ENCODE measurements at places on chromosomes 2 and 18.

DNA sequence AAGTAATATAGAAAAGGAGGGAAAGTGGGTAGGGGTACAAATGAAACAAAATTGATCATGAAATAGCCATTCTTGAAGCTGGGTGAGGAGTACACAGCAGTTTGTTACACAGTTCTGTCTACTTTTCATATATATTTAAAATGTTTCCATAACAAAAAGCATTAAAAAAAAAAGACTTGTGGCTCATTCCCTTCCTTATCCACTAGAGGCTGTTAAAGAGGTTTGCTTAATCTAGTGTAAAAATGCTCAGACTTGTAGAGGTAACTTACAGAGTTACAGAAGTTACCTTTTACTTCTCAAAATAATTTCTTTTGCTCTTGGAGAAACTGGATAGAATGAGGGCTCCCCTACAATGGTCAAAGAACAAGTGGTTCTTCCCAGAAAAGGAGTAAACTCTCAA, 8.1 kb upstream of the WIPF1 start:
- DNase-seq = no peak

DNA sequence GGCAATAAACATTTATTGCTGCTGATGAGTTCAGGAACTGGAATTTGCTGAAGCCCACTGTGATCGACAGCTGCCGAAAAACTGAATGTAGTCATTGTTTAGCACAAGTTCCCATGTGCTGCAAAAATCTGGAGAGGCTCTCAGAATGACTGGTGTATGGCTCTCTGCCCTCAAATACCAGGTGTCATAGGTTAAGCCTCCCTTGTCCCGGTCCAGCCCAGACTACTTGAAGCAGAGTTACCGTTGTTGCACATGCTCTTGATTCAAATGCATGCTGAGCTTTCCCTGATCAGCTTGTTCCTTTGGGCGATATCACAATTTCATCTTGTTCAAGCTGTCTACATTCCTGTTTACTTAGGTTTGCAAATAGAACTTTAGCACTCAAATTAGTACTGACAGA, 625.2 kb downstream of the CPS1 start:
- no peak for DNase-seq

- peak; percentile 51 for DNase-seq
Measured at GRCh38 chr2:150487537-150488429, at the start of gene RND3. RND3 (minus strand) TSS chr2:150487667; CDS start chr2:150487417, 250 bp downstream.

- no peak for DNase-seq
Measured at GRCh38 chr2:205022841-205023240, 477.6 kb downstream of the PARD3B start.

GRCh38 chr2:168594778-168595177, 138.7 kb downstream of the CERS6 start:
- DNase-seq = no peak
